ENCODE measurements at places on chromosomes 11 and 22.

DNA sequence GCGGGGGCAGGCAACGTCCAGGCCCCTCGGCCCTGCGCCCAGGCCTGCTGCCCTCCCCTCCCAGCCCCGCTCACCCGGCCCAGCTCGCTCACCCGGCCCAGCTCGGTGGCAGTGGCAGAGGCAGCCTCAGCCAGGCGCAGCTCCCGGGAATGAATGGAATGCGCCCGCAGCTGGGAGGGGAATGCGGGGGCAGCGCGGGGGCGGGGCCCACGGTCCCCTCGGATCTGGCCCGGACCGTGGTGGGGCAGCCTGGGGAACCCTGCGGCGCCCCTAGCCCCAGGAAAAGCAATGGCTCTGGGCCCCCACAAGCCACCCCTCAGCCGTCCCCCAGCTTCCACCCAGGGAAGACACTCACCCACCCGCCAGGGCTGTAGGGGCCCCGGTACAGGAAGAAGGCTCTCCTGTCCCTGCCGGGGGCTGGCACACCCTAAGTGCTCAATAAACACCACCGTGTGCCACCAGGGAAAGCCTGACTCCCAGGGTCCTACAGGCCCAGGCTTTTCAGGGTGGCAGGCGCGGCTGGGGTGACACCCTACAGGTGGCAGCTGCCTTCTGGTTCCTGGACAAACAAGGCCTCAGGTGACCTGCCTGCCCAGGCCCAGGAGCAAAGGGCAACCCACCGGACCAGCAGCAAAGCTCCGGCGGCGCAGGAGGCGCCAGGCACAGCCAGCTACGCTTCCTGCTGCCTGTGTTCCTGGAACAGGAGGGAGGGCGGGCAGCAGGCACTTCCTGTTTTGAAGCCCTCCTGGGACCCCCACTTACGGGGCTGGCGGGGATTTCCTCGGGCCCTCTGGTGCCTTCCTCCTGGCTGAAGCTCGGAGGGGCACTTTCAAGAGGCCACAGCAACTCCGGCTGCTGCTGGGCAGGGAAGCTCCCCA is 13.8 kb downstream of the PLXNB2 start:
- no peak for DNase-seq

GRCh38 chr11:28514391-28514790 is 406.2 kb downstream of the METTL15 start:
- no peak for DNase-seq

GRCh38 chr11:130068986-130069658 is 572 bp upstream of the APLP2 start:
- no peak for DNase-seq

- DNase-seq = peak; percentile 87
These were observed 21.9 kb upstream of the SCN2B start for GRCh38 chr11:118198370-118198769.

DNA sequence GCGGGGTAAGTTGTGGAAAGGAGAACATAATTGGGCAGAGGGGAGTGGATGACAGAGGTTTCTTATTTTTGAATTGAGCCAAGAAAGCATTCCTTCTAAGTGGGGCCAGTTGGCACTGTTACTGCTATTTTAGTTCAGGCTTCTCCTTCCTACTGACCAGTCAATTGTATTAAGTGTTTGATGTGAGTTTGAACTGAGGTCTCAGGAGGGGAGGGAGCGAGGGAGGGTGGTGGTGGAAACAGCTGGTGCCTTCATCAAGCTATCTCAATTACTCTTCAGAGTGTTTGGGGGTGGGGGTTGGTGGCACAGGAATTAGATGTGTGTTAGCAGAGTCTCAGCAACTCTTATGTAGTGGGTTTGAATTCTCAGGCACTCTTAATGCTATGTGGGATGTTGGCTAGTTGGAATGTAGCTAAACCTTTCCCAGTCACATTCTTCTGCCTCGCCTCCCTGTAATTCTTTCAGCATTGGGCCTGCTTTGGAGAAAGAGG is 14.5 kb downstream of the CTNND1 start:
- no peak for DNase-seq

DNA sequence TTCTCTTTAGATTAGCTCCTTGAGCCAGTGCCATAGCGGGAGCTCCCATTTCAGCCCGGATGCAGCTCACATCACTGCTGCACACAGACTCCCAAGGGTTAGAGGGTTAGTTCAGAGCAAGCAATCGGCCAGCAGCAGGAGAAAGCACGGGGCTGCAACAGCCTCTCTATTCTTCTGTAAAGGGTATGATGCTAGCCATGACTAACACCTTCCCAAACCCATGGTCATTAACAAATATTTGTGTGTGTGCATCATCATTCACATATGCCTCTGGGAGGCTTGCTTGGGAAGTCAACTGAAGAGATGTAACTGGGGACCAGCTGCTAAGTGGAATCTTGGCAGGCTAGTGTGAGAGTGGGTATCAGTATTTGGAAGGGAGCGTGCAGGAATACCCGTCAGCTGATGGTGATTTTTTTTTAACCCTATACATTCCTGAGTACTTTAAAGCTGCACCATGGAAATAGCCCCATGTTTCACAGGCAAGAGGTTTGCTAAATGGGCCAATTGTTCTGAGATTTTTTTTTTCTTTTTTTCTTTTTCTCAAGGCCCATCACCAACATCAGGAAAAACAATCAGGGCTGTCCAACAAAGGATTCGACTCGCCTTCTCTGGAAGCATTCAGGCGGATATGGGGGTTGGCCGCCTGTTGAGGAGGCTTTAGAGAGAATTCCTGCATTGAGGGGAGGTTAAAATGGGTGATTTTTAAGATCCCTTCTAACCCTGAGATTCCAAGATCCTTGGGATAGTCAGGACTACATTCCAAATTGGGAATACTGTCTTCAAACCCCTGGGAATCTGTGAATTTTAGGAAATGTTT is 33.2 kb upstream of the CCDC89 start:
- DNase-seq = no peak

GRCh38 chr11:76823481-76824028 is 37.2 kb upstream of the ACER3 start:
- DNase-seq = no peak

DNA sequence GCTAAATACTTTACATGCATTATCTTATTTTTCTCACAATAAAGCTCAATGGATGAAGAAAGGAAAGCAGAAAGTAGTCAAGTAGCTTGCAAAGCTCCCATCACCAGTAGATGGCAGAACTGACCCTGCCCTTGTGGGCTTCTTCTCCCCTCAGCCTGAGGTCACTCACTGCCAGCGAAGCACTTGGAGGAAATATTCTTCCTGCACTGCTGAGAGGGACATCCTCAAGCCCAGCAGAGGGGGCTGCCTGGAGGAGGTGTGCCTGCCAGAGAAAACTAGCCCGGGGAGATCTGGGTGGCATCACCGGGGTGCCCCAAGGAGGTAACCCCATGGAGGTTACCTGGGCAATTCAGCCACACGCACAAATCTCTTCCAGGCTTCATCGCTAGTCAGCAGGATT is 6.6 kb downstream of the APOL4 start:
- peak; percentile 15 for DNase-seq

DNA sequence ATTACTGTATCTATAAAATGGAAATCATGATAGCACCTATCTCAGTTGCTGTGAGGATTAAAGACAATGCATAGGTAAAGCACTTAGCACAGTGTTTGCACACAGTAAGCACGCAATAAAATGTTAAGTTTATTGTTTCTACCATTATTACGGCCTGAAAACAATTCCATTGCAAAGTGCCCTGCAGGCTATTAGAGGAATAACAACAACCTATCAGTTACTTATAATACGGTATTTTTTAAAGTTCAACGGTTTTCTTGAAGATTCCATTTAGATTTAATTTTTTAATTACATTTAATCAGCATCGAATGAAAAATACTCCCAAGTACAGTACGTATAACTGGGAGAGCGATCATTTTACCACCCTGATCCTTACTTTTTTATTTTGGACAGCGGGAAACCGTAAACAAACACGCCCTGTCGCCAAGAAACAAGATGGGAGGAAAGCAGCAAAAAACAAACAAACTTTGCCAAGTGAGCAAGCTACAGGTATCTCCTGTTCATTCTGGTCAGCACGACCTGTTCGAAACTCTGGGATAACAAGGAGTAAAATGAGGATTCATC is 893 bp downstream of the SLC36A4 start:
- DNase-seq = no peak

- peak; percentile 47 for DNase-seq
These were observed at the start of gene CCND1 for GRCh38 chr11:69640995-69641581. Gene CCND1 (plus strand): TSS chr11:69641156. CDS start chr11:69641314, 158 bp downstream.

GRCh38 chr11:75524665-75525432 is 892 bp downstream of the GDPD5 start:
- DNase-seq = no peak

DNA sequence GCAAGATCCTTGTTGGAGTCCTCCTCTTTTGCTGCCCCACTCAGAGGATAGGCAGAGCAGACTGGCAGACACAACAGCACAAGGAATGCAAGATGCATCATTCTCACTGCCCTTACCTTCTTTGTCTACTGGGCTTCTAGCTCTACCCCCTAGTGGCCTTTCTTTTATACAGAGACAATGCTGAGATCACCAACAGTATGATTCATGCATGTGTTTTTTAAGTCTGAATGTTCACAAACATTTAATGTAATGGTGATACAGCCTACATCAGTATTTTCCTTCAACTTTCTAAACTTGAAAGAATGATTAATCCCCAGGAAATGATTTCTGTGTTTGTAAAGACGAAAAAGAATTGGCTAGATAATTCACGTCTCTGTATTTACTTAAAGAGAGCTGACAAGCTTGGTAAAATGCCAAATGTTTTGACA is at the start of gene MMP10:
Gene MMP10 (minus strand): TSS at position 138 of the 428 bp plus-strand sequence. CDS start 37 bp downstream, at position 101.
- no peak for DNase-seq

DNA sequence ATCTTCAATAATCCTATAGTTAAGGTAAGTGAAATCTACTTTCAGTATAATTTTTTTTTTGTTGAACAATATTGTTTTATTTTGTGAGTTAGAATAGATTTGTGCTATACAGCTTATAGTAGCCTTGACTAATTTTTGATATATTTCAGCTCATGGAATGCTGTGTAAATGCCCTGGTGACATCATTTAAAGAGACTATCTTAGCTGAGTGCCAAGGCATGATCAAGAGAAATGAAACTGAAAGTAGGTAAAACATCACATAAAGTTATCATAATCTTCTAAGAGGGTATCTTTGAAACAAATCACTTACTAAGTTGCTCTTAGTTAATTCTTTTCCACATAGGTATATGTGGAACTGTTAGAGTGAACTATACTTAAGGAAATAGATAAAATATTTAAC is 51.4 kb upstream of the ACAT1 start:
- no peak for DNase-seq

GRCh38 chr11:126534141-126534805 is 178.8 kb downstream of the ST3GAL4 start:
- no peak for DNase-seq

- no peak for DNase-seq
These were observed 43.9 kb downstream of the KIRREL3 start for GRCh38 chr11:126956635-126957034.

GRCh38 chr11:72039856-72040401 is 40.4 kb downstream of the NUMA1 start:
- no peak for DNase-seq

- no peak for DNase-seq
These were observed 6.1 kb upstream of the NAP1L4 start for GRCh38 chr11:2998073-2998850.

GRCh38 chr22:26485806-26486390 is 2.2 kb downstream of the SRRD start:
- no peak for DNase-seq

DNA sequence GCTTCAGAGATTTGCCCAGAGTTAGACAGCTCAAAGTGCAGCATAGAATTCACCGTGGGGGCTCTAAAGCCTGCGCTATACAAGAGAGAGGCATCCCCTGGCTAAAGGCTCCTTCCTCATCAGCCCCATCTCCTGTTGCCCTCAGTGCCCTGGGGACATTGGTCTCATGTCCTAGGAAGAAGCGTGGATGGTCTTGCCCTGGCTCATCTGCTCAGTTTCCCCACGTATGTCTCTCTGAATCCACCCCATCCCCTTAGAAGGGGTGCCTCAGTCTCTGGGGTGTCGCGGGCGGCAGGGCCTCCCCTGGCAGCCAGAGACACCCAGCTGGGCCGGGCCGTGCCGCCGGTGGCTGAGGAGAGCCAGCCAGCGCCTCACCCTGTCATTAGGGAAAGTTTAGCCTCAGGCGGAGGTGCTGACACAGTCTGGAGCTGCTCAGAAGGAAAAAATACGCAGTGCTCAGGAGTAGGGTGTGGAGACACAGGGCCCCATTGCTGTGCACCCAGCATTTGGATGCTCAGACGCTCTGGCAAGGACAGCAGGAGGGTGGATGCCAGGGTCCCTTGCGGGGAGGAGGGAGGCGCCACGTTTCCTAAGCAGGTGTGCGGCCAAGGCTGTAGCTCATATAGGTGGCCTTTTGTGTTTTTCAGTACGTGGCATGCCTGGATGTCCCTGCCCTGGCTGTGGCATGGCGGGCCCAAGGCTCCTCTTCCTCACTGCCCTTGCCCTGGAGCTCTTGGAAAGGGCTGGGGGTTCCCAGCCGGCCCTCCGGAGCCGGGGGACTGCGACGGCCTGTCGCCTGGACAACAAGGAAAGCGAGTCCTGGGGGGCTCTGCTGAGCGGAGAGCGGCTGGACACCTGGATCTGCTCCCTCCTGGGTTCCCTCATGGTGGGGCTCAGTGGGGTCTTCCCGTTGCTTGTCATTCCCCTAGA is 1.3 kb downstream of the SLC39A13 start:
- DNase-seq = no peak

GRCh38 chr11:27028561-27028965 is 12.1 kb upstream of the BBOX1 start:
- no peak for DNase-seq

DNA sequence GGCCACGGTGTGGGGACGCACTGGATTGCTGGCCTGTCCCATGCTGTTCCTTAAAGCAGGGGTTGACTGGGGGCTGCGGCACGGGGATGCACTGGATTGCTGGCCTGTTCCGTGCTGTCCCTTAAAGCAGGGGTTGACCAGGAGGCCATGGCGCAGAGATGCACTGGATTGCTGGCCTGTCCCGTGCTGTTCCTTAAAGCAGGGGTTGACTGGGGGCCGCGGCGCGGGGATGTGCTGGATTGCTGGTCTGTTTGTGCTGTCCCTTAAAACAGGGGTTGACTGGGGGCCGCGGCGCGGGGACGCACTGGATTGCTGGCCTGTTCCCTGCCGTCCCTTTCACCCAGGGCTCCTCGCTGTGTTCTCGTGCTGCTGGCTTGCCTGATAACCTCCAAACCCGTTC is 383.4 kb downstream of the TBC1D22A start:
- no peak for DNase-seq

- no peak for DNase-seq
These were observed 109.2 kb downstream of the ZBTB16 start for GRCh38 chr11:114168691-114169090.

GRCh38 chr11:125494561-125494960 is 1.5 kb downstream of the FEZ1 start:
- no peak for DNase-seq

- no peak for DNase-seq
These were observed 22.0 kb upstream of the CAT start for GRCh38 chr11:34416766-34417165.

- DNase-seq = no peak
These were observed 48.8 kb upstream of the SHISAL1 start for GRCh38 chr22:44361391-44362126.

All from stimulated activated CD4-positive, alpha-beta T cell treated with anti-CD3 and anti-CD28 coated beads, Interleukin-1b, Interleukin-23, amount 100 ng/mL, for 4 hours (primary cell).